Dermis blood vessel endothelial cell (primary cell): ENCODE measurements at places on chromosomes 12 and 14.

- no peak for DNase-seq
Measured at GRCh38 chr12:29208060-29208459, 59.0 kb downstream of the FAR2 start.

GRCh38 chr12:4145990-4146859, 127.3 kb upstream of the CCND2 start:
- no peak for DNase-seq

DNA sequence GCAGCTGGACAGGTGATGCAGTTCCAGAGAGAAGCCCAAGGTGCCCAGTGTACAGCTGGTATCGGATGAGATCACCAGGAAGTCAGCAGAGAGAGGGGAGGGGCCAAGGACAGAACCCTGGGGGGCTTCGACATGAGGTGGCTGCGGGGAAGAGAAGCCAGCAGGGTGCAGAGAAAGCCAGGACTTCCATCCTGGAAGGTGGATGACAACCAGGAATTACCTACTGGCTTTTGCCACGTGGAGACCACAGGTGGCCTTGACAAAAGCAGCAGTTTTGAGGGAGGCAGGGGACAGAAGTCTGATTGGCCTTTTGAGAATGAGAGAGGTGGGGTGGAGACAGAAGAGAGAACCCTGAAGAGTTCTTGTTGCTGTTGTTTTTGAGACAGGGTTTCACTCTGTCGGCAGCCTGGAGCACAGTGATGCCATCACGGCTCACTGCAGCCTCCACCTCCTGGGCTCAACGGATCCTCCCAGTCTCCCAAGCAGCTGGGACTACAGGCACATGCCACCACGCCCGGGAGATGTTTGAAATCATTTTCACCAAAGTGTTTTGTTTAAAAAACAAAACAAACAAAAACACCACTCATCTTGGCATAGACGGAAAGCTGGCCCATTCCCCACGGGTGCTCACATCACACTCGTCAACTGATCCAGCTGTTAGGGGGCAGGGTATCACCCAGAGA, 35.2 kb downstream of the CDC42BPB start:
- DNase-seq = peak; percentile 43

DNA sequence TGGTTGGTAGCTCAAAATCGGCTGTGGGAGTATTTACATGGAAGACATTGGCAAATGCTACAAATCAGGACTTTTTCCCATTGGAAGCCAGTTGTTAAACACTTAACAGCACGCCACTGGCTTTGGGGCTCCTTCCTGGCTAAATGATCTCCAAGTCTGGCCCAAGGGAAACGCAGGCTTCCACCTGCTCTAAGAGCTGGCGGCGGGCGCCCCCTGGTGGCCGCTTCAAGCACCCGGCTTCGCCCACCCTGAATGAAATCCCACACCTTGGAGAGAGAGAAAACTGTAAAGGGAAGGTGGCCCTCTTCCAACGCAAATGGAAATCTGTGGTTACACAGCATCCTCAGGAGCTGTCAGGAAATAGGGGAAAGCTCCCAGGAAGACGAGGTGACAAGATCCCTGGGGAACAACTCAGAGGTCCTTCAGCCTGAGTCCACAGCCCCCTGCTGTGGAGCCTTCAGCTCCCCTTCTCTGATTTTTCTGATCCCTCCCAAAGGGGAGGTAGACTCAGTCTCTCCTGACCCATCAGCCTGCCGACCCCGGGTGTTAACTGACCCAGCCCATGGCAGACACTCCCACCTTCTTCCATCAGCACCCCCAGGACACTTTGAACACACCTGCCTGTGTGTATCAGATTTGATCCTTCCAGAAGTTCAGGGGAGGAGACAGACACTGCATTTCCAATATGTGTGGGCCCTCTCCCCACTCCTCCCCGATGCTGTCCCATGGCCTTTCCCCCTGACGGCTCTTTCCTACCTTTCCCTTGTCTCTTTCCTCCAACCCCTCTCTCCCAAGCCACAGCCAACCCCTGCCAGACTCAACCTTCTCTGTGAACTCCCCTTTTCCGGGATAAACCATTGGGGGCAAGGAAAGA, 15.4 kb downstream of the SELPLG start:
- peak; percentile 90 for DNase-seq
